ENCODE measurements at places on chromosomes 4 and X.

- no peak for DNase-seq
These were observed 48.4 kb upstream of the USP9X start for GRCh38 chrX:41036668-41037326.

- no peak for DNase-seq
These were observed 1.2 kb downstream of the CYTL1 start for GRCh38 chr4:5018096-5018495.

DNA sequence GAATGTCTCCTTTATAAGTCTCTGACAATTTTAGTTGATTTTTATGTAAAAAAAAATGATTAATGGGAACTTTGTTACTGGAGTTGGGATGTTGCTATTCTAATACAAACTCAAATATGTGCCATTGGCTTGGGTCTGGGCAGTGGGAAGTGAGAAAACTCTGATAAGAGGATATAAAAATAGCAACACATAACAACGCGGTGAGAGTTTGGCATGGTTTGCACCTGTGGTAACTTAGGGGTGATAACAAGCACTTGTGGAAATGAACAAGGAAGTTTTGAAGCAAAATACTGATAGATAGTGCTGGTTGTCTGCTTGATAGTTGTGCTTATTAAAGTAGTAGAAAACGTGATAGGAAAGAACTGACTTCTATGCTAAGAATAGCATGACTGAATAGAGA is 743.3 kb upstream of the AGA start:
- no peak for DNase-seq

DNA sequence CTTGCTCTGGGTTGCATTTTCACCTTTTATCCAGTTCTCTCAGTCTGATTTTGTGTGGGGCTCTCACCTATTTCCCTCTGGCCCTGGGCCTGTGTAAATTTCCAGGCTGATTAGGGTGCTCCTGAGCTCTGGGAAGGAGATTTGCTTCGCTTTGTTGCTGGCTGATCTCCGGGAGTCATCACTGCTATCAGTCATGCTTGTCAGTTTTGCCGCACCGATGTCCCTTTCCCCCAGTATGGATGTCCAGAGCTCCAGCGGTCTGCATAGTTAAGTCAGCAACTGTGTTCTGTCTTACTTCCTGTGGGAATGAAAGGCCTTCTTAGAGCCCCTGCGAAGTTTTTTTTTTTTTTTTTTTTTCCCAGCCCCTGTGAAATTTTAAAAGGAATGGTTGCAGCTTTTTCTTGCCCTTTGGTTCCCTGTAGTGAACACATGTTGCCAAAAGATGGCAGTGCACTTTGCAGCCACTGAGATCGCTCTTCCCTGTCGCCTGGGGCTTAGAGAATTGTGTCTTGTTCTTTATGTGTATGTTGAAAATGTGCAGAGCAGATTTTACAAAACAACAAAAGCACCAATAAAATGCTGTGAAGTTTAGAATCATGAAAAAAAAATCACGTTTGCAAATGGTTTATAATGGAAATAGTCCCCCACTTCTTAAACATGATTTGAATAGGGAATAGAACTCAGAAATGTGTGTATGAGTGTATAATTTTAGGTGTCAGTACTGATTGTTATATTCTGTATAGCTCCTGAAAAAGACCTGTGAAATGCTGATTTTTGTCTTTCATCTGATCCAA is 109.1 kb upstream of the SLC4A4 start:
- DNase-seq: no peak

DNA sequence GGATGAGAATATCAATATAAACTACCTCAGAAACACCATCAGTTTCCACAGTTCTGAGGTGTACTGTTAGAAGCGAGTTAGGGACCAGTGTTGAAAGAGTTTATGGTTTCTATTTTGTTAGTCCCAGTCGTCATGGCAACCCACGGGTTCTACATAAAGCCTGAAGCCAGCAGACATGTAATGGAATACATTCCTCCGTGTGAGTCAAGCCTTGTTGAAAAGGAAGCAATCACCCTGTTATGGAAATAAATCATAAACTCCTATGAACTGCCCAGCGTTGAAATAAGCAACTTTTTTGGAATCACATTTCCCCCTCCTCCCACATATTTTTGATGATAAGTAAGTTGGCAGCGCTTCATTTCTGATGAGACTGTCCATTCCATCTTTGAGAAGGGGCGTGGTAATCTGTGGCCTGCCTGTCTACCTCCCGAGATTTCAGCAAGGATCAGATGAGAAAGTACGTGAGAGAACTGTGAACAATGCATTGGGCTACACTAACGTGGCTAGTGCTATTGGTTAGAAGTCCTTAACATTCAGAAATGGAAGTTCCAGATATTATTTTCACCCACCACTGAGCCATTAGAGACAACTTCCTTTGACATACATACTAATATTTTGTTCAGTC is 40.4 kb upstream of the PDHA1 start:
- DNase-seq: no peak

DNA sequence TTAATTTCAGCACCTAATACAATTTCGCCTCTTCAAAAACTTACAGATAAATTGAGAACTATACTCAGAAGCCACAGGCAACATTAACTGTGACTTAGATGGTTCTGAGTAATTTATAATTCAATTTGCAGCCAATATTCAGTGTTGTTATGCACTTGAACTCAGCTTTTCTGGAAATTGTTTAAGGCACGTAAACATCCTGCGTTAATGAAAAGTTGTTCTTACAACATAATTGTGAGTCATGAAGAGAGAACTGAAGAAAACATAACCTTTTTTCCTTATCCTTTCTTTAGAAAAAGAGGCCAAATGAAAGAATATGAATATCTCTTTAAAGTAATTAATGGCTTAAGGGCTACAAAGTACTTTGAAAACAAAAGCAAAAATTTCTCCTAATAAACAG is 16.6 kb upstream of the H2AZ1 start:
- no peak for DNase-seq

DNA sequence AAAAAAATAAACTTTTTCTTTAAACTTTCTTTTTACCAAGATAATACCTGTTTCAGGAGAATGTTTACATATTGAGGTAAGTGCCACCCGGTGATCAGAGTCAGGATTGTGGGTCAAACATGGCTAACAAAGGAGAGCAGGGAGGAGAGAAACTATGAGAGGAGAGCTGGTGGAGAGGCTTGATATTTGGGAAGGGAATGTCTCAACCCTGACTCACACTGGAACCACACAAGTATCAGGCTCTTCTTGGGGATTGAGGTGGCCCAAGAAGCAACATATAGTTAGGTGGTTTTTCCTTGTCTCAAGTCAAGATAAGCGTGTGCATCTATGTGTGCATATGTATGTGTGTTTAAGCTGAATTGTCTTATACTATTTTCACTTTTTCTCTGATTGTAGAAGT is 6.7 kb downstream of the TCEAL1 start:
- DNase-seq: no peak

DNA sequence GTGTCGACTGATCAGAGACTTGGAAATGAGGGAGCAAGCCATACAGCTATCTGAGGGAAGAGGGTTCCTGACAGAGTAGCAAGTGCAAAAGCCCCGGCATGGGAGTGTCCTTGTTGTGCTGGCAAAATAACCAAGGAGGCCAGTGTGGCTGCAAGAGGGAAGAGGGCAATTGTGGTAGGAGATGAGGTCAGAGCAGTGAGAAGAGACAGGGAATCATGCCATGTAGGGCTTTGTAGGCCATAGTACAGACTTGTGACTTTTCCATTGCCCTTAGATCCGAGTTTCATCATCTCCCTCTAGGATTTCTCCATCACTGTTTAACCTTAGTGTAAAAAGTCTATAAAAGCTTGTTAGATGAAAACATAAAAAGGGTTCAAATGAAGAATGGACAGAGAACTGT is 76.2 kb downstream of the DOCK11 start:
- DNase-seq: no peak

- DNase-seq: no peak
These were observed 297.0 kb upstream of the PUDP start for GRCh38 chrX:7444967-7445366.

DNA sequence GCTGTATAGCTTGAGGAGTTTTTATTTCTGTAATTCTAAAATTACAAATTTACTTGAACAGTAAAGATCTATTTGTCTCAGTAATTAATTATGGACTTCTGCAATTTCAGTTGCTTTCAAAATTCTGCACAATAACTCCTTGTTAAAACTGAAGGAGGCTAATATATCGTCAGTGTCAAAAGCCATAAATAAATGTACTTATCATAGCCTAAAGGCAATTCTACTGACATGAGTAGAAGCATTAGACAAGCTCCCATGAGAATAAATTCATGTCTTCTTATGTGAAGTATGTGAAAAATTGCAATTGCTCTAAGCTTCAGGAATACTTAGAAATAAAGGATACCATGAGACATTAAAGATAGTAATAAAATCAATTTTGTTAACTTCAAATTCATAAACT is 381.2 kb upstream of the PCDH10 start:
- DNase-seq: no peak

- no peak for DNase-seq
These were observed 411.2 kb downstream of the DTHD1 start for GRCh38 chr4:36692586-36692985.
